ENCODE measurements at places on chromosomes 7 and 10.

DNA sequence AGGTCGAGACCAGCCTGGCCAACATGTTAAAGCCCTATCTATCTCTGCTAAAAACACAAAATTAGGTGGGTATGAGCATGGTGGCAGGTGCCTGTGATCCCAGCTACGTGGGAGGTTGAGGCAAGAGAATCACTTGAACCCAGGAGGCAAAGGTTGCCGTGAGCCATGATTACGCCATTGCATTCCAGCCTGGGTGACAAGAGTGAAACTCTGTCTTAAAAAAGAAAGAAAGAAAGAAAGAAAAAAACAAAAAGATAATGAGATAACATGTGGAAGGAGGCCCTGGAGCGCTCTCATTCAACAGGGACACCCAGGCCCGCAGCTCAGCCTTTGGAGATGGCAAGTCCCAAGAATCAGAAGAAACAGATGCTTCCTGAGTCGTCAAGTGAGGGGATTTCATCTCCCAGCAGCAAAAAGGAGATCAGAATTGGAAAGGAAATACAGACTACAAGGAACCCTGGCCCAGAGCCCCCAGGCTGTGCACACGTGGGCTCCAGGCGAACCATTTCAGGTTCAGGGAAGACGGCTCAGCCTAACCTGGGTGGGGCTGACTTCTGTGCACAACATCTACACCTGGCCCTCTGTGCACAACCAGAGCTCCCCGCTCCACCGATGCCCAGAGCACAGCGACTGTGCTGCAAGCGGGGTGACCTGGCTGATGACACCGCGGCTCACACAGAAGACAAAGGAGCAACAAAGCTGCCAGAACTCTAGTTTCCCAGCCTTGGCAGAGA lies 33.3 kb downstream of the GNA12 start:
- no peak for DNase-seq

- no peak for DNase-seq
Measured at GRCh38 chr10:124204726-124205125, 111.3 kb upstream of the CHST15 start.

DNA sequence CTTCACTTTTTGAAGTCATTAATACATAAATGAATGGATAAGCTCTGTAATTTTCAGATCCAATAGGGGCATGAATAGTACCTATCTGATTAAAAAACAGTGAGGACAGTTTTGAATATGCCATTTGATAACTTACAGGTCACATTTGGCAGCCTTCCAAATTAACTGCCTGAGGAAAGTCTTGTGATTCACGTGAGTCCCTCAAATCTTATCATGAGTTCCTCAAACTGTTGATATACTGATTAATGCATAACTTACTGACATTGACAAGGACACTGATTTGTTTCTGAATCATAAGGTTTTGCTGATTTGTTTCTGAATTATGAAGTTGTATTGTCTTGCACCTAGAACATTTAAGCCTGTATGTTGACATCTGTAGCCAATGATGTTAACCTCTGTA lies 55.1 kb downstream of the ANKMY2 start:
- DNase-seq, result no peak

DNA sequence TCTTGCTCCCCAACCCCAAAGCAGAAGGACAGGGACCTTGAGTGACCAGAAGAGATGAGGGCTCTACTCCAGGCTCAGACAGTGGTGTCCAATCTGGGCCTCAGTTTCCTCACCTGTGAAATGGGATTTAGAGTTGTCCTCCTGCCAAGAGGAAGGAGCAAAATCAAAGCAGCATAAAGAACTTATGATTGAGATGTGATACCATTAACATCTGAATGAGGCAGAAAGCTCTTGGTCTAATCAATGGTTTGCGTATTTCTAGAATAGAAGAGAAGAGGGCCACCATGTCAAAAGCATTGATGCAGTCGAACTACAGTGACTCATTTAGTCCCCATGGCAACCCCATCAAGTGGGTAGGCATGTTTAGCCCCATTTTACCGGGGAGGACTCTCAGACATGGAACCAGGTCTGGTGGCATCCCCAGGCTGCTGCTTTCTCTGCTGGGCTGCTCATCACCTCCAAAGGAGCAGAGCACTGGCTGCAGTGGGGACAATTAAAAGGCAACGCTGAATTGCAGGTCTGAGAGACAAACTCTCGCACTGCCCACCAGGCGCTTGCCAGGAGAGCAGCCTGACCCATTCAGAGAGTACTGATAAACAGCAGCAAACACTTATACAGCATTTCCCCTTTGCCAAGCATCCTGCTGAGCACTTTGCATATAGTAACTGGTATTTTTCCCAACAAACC lies 175.9 kb downstream of the NEURL1 start:
- DNase-seq, result no peak

DNA sequence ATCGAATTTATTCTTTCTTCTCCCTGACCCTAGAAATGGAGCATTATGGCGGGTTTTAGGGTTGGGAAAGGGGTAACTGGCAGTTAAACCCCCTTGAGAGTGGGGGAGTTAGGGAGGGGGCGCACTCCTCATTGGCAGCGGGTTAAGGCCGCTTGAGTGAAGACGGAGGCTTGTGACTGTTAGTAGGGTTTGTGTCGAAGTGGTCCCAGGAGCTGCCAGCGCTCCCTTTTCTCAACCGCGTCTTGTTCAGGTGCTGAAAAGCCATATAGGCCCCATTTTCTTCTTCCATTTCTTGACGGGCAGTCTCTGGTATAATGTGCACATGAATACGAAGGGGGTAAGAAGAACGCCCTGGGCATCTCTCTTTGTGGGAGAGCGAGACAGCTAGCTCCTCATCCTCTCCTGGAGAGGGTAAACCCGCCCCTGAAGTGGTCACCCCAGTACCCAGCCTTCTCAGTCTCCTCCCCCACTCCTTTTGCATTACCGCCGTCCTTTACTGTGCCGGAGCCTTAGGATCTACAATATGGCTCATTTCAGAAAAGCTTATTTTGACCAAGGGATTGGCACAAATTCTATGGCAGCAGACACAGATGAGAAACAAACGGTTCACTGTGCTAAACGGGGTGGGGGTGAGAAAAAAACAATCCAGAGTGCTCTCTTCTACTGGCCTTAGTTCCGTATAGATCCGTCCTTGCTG lies 836 bp downstream of the KMT2E start:
- DNase-seq, result peak; percentile 71
